ENCODE measurements at places on chromosomes 5 and 9. TPM values are rescaled to one million over a fixed set of nuclear protein-coding genes. Genes with fewer than 3 reads are reported as not detected.

SH3TC2 gene
- 5.6 TPM for total RNA-seq

DNA sequence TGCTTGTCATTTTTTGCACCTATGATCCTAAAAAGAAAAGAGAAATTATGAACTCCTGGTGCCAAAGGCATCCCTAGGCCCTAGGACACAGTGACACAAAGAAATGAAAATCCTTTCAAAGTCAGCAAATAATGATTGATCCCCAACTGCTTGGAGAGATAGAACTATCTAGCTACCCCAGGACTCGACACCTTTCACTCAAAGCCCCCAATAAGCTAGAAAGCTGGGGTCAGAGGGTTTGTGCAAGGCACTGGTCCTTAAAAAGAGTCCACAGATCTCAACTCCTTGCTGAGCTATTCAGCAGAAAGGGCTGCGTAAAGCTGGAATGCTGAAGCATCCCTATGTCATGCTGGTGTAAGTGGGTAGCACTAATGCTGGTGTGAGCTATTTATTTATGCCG, 31.8 kb upstream of the MAP1B start:
- no peak overlapping the region for H3K27ac ChIP-seq
- no peak for DNase-seq
- H3K36me3 ChIP-seq, result no peaks in the 10 kb centered on the region
- no peaks in the 10 kb centered on the region for H3K4me1 ChIP-seq

- H3K27ac ChIP-seq, result no peak overlapping the region
- H3K27me3 ChIP-seq, result peaks cover 72% of the 10 kb centered on the region
- DNase-seq, result no peak
- H3K36me3 ChIP-seq, result peaks cover 4% of the 10 kb centered on the region
- H3K4me3 ChIP-seq, result no peak overlapping the region
- H3K4me1 ChIP-seq, result peaks cover 2% of the 10 kb centered on the region
These were observed 324.5 kb downstream of the SLIT3 start for GRCh38 chr5:168976311-168976970.

SYNPO gene
- not detected for total RNA-seq

- H3K36me3 ChIP-seq, result no peaks in the 10 kb centered on the region
- H3K27me3 ChIP-seq, result no peaks in the 10 kb centered on the region
- no peak overlapping the region for H3K27ac ChIP-seq
- H3K4me1 ChIP-seq, result peaks cover 5% of the 10 kb centered on the region
- DNase-seq, result no peak
These were observed 38.9 kb upstream of the SLC25A51 start for GRCh38 chr9:37942621-37943344.

DNA sequence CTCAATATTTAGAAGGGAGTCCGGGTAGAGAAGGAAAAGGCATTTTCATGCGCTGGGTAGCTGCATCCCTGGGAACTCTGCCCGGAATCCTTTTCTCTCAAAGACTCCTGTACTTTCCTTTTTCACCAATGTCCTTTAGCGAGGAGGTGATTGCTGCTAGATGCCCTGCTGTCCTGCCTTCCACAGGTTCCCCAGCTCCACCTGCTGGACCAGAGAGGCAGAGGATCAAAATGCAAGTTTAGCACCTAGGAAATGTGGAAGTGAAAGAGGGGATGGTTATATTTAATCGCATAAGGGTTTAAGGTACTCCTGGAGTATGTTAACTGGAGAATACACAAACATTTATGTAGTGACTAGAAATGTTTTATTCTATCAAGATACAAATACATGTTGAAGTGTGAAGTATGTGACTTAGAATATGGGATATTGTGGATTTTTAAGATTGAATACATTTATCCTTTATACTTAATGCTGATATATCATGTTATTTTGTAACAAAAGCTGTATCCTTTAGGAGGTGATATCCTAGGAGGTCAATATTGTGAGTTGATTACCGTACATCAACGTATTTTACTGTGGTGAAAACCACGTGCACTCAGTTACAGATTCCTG, 145.7 kb downstream of the ARHGAP26 start:
- H3K36me3 ChIP-seq, result peaks cover 9% of the 10 kb centered on the region
- H3K27me3 ChIP-seq, result no peaks in the 10 kb centered on the region
- H3K27ac ChIP-seq, result no peak overlapping the region
- no peak overlapping the region for H3K4me3 ChIP-seq

DNAJB5 gene
- 1.8 TPM for total RNA-seq

DNA sequence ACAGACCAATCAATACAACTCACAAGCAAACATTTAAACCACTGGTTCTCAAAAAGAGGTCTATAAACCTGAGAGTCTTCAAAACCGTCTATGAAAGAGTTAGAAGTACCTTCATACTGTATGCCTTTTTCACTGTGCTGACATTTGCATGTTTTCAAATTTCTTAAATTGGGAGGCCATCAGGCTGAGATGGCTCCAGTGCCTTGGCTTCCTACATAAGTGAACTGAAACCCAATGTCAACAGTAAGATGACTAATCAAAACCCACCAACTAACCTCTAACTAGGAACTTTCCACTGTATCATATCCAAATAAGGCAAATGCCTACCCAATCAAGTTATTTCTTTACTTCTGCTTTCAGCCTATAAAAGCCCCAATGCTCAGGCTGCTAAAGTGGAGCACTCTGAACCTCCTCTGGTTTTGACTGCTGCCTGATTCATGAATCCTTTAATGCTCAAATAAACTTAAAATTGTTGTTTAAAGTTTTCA, 35.1 kb downstream of the FAM13B start:
- no peak overlapping the region for H3K27ac ChIP-seq
- H3K4me3 ChIP-seq, result no peak overlapping the region
- no peak for DNase-seq
- H3K36me3 ChIP-seq, result peaks cover 12% of the 10 kb centered on the region

GRCh38 chr9:102652471-102652870, 342.7 kb upstream of the CYLC2 start:
- no peaks in the 10 kb centered on the region for H3K27me3 ChIP-seq
- H3K27ac ChIP-seq, result no peak overlapping the region
- DNase-seq, result no peak
- no peak overlapping the region for H3K4me3 ChIP-seq
- H3K4me1 ChIP-seq, result no peaks in the 10 kb centered on the region

ST8SIA4 gene
- 27.5 TPM for total RNA-seq

GRCh38 chr9:70073756-70074155, 30.1 kb downstream of the MAMDC2 start:
- no peak overlapping the region for H3K27ac ChIP-seq
- DNase-seq, result no peak
- H3K4me1 ChIP-seq, result peaks cover 3% of the 10 kb centered on the region
- H3K4me3 ChIP-seq, result no peak overlapping the region

DNA sequence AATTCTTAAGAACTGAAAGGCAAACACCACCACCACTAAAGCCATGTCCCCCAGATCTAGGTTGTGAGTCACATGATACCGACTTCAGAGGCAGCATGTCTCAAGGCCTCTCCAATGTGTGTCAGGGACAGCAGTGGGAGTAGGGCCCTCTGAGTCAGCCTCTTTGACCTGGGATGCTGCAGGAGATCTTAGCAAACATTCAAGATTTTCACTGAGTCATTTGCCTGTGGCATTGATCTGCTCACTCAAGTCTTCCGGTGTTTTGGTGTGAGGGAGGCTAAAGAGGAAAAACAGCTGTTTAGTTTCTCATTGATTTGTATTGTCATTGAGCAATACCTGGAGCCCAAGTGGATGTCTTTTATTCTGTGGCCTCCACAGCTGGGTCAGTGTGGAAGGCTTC, 36.1 kb downstream of the TMC1 start:
- no peaks in the 10 kb centered on the region for H3K27me3 ChIP-seq
- peaks cover 5% of the 10 kb centered on the region for H3K4me1 ChIP-seq
- no peak overlapping the region for H3K4me3 ChIP-seq
- peak overlapping the region; percentile 47 for H3K27ac ChIP-seq
- DNase-seq, result peak; percentile 11
- H3K36me3 ChIP-seq, result no peaks in the 10 kb centered on the region

All from T-helper 17 cell (primary cell).